ENCODE measurements at places on chromosomes 16 and 17.
A peak's percentile ranks its signal among the peaks of the same experiment; 100 is the strongest.

DNA sequence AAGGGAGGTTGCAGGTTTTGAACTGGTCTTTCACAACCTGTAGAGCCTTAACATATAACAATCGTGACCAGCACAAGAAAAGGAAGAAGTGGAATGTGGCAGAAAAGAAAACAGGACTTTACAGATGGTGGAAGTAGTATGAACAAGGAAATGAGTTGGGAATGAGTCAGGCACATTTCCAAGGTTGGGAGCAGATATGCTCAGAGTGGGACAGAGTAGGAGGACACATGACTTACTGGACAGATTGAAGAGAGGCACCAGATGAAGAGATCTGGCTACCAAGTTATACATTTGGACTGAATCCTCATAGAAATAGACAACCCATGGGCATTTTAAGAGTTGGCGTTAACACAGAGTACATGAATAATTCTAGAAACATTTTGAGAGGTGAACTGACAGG lies 95.3 kb downstream of the ZNF18 start:
- DNase-seq = no peak

DNA sequence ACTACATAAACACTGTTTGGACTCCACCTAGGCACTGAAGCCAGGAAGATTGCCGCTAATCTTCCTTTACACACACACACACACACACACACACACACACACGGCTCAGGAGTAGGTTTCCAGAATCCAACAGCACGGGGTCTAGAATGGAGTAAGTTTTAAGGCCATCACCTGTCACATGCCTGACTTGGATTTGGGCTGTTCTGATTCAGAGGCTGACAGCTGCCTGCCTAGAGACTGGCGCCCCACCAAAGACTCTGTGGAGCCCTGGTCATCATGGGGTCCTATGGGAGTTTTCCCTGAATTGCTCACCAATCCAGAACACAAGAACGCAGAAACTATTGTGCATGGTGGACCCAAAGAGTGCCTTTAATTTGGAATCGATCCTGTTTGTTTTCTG lies 10.9 kb downstream of the CDRT4 start:
- DNase-seq = no peak

GRCh38 chr17:37361543-37361942 lies 14.2 kb upstream of the C17orf78 start:
- DNase-seq = no peak

GRCh38 chr16:17828012-17828411 lies 357.3 kb upstream of the XYLT1 start:
- no peak for DNase-seq

- DNase-seq = no peak
These were observed 754 bp downstream of the RAB11FIP4 start for GRCh38 chr17:31392002-31392855.

DNA sequence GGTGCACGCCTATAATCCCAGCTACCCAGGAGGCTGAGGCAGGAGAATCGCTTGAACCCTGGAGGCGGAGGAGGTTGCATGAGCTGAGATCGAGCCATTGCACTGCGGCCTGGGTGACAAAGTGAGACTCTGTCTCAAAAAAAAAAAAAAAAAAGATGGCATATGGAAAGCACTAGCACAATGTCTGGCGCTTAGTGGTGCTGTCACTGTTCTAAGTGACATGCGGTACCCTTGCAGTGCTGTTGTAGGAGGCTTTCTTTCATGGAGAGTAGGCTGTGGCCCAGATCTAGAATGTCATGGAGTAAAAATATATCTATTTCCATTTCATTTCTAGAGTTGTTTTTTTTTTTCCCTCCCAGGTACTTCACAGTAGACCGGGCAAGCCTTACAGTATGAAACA lies 14.6 kb upstream of the METTL9 start:
- no peak for DNase-seq

DNA sequence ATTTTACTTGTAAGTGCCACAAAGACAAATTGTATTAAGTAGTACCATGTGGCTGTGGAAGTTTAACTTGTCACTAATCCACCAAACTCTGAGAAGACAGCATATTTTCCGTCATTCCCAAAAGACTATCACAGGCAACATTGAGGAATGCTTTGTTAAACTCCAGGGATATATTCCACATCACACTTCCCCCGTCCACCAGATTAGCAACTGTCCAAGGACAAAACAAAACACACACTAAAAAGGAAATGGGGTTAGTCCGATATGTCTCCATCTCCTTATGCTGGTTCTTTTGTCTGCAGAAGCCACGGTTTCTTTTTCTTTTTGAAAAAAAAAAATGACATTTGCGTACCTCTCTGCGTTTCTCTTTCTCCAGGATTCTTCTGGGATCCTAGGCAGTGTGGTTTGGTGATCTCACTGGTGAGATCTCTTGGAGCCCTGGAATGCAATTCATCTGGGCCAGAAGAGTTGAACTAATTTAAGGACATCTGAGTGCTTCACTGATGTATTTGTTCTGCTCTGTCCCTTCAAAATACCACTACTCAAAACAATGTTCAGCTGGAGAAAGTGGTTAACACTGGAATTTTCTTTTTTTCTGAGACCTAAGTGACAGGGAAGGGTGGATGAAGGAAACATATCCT lies 40.6 kb downstream of the PRKCB start:
- no peak for DNase-seq

GRCh38 chr16:55947366-55947765 lies 72.2 kb upstream of the CES5A start:
- no peak for DNase-seq

- DNase-seq = no peak
These were observed 8.6 kb downstream of the PLCG2 start for GRCh38 chr16:81787659-81788058.

DNA sequence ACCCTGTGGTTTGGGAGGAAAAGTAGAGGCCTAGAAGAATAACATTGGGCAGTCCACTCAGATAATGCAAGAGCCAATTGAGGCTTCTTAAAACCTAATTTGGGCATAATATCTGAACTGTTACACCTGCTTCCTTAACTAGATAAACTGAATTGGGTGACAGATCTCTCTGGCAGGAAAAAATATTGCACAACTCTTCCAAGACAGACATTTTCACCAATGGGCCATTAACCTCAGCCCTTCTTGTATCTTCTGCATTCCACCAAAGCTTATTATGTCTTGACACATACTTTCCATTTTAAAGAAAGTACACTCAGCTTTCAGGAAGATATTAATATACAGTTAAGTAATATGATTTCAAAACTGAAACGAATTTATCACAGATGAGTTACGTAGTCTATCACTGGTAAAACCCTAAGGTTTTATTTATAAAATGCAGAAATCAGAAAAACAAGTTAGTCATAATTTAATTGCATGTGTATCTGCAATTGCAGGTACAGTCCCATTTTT lies 79.9 kb upstream of the MON1B start:
- no peak for DNase-seq

GRCh38 chr16:76748461-76749348 lies 442.3 kb upstream of the MON1B start:
- no peak for DNase-seq

- DNase-seq = no peak
These were observed at the start of gene HS3ST6 for GRCh38 chr16:1918351-1919326. HS3ST6 (minus strand) TSS chr16:1918415; CDS start chr16:1918323, 92 bp downstream.

GRCh38 chr17:36066365-36066985 lies 2.4 kb downstream of the CCL18 start:
- no peak for DNase-seq

DNA sequence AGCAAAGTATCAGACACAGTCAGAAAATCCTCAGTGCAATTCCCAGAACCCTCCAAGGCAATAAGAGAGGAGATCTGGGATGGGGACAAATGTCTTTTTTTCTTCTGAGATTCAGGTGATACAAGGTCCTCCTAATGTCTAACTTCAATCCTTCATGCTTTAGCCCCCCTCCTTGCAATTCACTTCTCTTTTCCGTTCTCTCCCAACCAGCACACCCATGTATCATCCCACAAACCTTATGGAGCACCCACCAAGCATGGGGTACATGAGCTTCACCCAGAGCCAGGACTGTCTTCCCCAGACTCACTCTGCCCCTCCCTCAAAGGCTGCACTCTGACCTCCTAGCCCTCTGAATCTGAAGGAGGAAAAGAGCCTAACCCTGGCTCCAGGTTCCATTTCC lies 10.1 kb downstream of the HDAC5 start:
- no peak for DNase-seq

GRCh38 chr16:74186561-74186971 lies 110.0 kb upstream of the PSMD7 start:
- DNase-seq = no peak

GRCh38 chr17:21157586-21158370 lies 31.0 kb downstream of the DHRS7B start:
- no peak for DNase-seq

- DNase-seq = no peak
These were observed 1114.2 kb upstream of the GOT2 start for GRCh38 chr16:59848296-59848695.

DNA sequence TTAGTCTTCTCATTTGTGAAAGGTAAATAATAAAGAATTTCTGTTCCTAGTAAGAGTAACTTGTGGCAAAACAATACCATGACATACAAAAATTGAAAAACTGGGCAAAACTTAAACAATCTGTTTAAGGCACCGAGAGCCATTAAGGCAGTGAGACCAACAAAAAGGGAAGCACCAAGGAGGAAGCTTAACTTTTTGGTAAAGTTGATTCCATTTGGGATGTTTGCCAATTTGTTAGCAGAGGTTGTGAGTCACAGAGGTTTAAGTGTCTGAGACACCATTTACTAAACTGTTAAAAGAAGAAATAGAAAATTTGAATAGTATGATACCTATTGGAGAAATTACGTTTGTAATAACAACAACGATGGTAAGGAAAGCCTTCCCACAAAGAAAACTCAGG lies 4.9 kb downstream of the SLC35G3 start:
- no peak for DNase-seq

- no peak for DNase-seq
These were observed 14.5 kb downstream of the TSPOAP1 start for GRCh38 chr17:58313815-58314705.

DNA sequence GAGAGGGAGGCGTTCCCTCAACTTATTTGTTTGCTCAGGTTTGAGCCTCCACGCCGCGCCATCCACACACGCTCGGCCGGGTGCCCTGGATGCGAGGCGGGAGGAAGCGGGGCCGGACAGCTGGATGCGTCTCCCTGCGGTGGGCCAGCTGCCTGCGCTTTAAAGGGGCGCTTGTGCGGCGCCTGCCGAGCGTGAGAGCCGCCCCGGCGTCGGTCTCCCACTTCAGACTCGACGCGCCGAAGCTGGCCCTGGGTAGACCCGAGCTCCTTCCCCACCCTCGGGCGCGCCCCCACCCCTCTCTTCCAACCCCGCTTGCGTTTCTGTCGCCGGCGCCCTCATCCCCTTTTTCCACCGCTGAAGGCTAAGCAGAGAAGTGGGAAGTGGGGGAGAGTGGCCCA lies 527 bp upstream of the CHAD start:
- DNase-seq = no peak

DNA sequence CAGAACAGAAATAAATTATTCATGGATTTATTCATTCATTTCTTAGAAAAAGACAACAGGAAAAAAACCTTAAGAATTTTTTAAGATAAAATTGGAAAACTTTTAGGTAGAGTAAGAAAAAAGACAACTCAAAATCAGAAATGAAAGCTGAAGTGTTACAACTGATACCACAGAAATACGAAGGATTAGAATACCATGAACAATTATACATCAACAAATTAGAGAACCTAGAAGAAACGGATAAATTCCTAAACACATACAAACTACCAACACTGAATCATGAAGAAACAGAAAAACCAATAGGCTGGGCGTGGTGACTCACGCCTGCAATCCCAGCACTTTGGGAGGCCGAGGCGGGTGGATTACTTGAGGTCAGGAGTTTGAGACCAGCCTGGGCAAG lies 27.8 kb downstream of the CTRB2 start:
- no peak for DNase-seq

DNA sequence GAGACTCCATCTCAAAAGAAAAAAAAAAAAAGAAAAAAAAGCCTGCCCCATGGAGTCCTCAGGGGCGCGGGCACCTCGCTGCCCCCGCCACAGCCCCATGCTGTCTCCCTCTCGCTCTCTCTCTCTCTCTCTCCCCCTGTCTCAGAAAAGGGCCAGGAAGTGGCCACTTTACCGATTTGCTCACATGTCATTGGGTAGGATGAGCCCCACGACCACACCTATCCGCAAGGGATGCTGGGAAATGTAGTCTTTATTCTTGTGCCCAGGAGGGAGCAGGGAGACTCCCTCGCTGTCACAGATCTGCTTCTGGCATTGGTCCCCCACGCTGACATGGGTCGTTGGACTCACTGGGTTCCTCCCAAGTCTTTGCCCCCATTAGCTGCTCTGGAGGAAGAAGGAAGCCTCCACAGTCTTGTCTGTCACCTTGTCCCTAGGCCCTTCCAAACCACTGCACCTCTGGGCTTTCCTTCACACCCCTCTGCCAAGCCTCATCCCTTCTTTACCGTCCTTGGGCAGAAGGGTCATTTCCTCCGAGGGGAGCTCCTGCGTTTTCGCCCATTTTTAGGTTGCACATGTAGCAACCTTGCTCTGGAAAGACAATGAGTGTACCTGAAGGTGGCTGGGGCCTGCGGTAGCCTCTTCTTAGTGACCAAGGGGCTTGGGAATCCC lies 6.9 kb upstream of the GJD3 start:
- DNase-seq = peak; percentile 39

DNA sequence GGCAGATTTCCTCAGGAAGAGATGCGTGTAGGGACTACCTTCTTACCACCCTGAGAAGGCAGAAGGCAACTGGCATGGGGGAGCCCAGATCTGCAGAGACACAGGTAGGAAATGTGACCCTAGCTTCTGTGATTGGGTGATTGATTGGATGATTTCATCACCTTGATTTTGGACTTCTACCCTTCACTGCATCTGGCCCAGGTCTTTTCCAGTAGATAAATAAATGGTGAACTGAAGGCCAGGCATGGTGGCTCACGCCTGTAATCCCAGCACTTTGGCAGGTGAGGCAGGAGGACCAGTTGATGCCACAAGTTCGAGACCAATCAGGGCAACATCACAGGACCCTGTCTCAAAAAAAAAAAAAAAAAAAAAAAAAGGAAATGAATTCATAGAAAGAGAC lies 14.7 kb upstream of the SMURF2 start:
- DNase-seq = no peak

DNA sequence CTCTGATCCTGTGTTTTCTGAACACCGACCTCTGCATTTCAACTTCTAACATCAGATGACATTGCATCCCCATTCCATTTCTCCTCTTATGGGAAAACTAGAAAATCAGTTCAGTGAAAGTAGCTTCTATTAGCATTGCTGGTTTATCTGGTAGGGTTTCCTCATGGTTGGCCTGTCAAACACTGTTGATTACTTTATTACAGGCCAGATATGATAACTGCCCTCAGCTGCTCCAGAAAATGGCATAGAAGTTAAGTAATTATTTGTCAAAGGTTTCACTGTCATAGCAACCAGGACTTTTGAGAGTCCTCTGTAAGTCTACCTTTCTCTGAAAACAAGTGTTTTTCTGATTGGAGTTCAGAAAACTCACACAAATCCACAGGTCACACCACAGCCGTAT lies 3.0 kb downstream of the GFOD2 start:
- DNase-seq = no peak

GRCh38 chr17:80191192-80191591 lies 21.4 kb downstream of the CARD14 start:
- no peak for DNase-seq

DNA sequence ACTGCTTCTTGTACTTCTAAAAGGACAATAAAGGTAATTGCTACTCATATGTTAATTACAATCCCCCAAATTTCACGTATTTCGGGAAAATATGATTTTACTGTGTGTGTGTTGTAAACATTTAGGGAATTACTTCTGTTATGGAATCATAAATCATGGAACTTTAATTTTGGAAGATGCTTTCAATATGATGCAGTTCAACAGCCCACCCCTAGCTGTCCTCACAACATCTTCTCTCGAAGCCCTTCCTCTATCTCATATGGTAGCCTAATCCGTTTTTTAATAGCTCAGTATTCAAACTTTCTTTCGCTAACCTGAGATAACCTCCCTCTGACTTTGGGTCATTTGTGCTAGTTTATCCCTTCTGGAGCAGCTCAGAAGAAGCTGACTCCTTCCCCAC lies 78.4 kb downstream of the ANKFN1 start:
- no peak for DNase-seq
